GM23338 (cell line): ENCODE measurements at places on chromosomes 5 and 9. TPM values are rescaled to one million over a fixed set of nuclear protein-coding genes. Genes with fewer than 3 reads are reported as not detected.

Gene IGFBPL1
- total RNA-seq = 75.6 and 78.5 TPM in 2 replicates

Gene HMCN2
- total RNA-seq = 2.6 and 4.7 TPM in 2 replicates

Gene ITK
- total RNA-seq = not detected in 2 replicates

Gene LHX2
- total RNA-seq = 0.19 and 1.7 TPM in 2 replicates

Gene TPRN
- 29.2 and 29.3 TPM in 2 replicates for total RNA-seq

Gene LRRC70
- total RNA-seq = 1.7 and 2.7 TPM in 2 replicates

Gene IL5
- not detected in 2 replicates for total RNA-seq

Gene ATP6V0E1
- total RNA-seq = 75.0 and 75.9 TPM in 2 replicates

Gene SYK
- 5.4 and 5.8 TPM in 2 replicates for total RNA-seq

Gene ARHGEF28
- 1.0 and 1.3 TPM in 2 replicates for total RNA-seq

Gene GPR150
- 0.21 TPM in 1 of 2 replicates, not detected in the other for total RNA-seq

Gene SLC6A7
- not detected in 2 replicates for total RNA-seq

Gene NIM1K
- total RNA-seq = not detected in 2 replicates

Gene WDR41
- 40.4 and 58.1 TPM in 2 replicates for total RNA-seq

Gene PAPPA
- total RNA-seq = 0.31 and 0.38 TPM in 2 replicates

Gene EPB41L4A
- total RNA-seq = 3.4 and 6.0 TPM in 2 replicates

Gene CYLC2
- total RNA-seq = not detected in 2 replicates

Gene PCDHGC3
- total RNA-seq = 12.9 and 13.3 TPM in 2 replicates

Gene ANKRD34B
- total RNA-seq = 1.5 and 2.9 TPM in 2 replicates

Gene GPR151
- total RNA-seq = not detected in 2 replicates

Gene MYOZ3
- 13.8 and 26.4 TPM in 2 replicates for total RNA-seq

Gene FST
- 7.6 and 8.0 TPM in 2 replicates for total RNA-seq
